ENCODE measurements at places on chromosomes 11 and 22.

DNA sequence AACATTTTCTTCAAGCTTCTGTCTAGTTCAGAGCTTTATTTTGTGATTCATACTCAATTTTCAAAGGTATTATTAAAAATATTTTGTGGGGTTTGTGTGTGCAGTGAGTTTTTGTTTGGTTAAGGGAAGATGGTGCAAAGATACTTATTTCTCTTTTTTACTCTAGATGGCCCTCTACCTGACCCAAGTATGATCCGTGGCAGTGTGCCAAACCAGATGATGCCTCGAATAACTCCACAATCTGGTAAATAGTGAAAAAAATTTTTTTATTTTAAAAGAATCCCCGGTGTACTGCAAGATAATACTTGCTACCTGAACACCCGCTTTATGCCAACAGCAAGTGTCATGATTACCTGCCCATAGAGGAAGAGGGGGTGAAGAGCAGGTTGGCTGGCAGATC, 54.2 kb downstream of the EP300 start:
- DNase-seq: no peak

GRCh38 chr11:131802440-131803115, 432.2 kb downstream of the NTM start:
- no peak for DNase-seq

DNA sequence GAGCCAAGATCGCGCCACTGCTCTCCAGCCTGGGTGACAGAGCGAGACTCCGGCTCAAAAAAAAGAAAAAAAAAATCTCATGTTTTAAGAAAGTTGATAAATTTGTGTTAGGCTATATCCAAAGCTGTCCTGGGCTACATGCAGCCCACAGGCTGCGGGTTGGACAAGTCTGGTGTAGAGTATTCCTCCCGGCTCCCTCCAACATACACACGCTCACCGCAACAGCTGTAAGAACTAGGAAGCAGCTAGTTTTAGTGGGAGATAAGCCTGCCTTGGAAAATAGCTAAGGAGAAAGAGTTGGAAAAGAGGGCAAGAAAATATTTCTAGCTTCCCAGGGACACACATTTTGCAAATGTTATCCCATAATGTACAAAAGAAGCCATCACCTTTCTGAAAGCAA, 46.6 kb downstream of the CELF1 start:
- DNase-seq: no peak

DNA sequence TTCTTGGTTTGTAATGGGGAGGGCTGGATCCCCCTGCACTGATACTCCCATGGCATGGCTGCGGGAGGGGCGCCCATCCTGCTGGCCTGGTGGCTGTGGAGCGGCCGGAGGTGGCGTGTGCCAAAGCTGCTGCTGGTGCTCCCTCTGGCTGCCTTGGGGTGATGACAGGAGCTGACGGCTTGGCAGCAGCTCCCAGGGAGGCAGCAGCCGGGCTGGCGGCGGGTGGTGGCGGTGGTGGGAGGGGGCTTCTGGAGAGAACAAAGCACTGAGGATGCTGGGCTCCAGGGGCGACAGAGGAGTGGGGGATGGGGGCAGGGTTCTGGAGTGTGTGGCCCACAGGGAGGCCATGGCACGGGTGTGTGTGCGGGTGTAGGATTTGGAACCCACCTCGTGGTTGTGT, 11.4 kb upstream of the MPPED1 start:
- DNase-seq: no peak

DNA sequence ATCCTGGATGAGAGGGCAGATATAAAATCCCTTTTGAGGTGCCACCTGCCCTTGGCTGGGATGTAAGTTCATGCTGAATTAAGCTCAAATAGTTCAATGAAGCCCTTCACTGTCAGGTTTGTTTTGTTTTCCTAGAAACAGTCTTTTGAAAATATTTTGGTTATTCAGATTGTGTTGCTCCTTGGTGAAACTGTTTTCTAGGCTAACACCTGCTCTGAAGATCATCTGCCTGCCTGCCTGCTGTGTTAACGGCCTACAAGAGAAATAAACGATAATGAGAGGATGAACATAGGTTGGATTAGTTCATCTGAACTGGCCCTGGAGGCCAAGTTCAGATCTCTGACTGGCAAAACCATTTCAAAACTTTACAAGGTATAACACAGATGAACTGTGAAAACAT, 67.4 kb downstream of the ZBTB44 start:
- DNase-seq: no peak

- DNase-seq: no peak
Measured at GRCh38 chr11:44870181-44870580, 80.5 kb downstream of the TP53I11 start.

DNA sequence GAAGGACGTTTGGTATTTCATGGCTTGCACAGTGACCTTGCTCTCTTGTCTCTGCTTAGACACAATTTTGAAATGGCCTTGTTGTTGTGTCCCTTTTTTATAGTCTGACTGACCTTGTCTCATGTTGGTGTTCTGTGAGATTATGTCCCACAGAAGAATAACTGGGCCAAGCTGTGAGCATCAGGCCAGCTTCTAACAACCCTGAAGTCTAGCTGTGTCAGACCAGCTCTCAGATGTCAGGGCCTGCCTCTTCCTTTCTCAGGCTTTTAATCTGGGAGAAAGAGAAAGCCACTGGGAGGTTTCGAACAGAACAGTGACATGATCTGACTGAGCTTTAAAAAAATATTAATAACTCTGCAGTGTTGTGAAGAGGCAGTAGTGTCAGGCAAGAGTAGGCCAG, 2.0 kb upstream of the UEVLD start:
- no peak for DNase-seq

Data from GM04503 (cell line).